Inflammatory macrophage (primary cell): ENCODE measurements at places on chromosomes 5 and 9.

GRCh38 chr5:104942735-104943134 is 1380.1 kb upstream of the NUDT12 start:
- no peak for DNase-seq

DNA sequence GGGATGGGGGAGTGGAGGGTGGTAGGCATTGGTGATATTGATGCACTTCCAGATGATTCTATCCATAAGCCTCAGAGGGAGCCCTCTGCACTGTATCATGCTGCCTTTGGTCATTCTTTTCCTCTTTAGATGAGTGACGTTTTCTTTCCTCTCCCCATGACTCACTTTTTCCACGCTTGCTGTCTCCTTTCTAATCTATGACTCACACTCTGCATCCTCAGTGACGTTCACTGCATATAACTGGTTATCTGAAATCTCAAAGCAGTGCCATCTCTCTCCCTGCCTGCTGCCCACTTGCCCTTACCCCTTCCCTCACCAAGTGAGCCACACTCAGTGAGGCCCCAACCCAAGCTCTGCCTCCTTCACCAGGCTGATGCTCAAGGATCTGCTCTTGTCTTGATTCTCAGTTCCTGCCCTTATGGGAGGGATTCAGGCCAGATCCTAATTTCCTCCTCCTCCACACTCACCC is 31.6 kb downstream of the PTGS1 start:
- DNase-seq: peak; percentile 67

- DNase-seq: no peak
Measured at GRCh38 chr5:42422656-42423280, 471 bp upstream of the GHR start.

DNA sequence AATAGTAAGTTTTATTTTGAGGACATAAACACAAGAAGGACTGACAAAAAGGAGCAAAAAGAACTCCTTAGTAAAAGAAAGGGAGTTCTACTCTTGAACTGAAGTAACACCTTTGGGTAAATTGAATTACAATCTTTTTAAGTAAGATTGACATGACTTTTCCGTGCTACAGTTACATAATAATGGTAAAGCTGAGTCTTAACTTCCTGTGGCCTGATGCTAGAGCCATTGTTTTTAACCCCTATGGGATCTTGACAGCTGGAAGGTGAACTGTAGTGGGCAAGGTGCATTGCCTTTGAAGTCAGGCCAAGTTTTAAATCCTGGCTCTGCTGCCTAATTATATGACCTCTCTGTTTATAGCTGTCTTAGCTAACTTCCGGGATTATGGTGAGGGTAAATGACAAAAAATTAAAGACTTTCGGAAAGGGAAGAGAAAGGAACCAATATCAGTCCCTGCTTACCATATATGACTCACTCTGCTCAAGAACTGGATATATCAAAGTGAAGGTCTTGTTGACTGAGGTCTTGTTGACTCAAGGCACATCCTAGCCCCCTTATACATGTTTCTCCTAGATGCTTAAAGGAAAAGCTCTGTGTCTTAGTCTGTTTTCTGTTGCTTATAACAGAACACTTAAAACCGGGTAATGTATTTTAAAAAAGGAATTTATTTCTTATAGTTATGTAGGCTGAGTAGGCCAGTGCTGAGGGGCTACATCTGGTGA is 6.8 kb downstream of the HSD17B4 start:
- no peak for DNase-seq

DNA sequence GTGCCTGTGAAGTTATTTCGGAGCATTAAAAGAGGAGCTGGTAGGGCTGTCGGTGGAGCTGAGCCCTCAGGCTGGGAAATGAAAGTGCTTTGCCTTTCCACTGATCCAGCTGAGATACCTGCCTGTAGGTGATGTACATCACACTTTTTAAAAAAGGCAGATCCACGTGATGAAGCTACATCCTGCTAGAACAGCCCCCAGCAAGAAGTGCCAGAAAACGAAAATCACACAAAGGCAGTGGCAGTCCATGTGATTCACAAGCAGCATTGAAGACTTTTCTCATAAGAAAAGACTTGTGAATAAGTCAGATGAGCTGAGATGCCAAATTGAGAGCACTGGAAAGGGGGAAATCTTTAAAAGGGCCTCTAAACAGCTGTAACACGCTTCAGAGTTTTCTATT is 765.1 kb downstream of the PTPRD start:
- DNase-seq: no peak

GRCh38 chr9:107750741-107751566 is 261.4 kb upstream of the KLF4 start:
- peak; percentile 90 for DNase-seq

- no peak for DNase-seq
Measured at GRCh38 chr9:123251324-123251723, 17.1 kb downstream of the STRBP start.

DNA sequence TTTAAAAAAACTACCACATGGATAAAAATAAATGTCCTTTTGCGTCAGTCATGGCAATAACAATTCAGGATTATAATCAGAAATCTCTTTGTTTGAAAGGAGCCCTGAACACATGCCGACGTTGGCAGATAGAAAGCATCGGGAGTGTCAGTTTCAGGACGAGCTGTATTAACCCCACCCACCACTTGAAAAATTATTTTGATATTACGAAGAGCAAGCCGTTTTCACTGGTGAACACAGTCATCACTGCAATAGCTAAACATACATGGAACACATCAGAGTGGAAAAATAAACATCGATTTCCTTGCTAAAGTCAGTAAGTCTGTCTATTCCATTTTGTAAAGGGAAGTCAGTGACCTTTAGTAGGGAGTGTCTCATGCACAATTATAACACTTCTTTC is 266.4 kb upstream of the FBXL7 start:
- DNase-seq: no peak

DNA sequence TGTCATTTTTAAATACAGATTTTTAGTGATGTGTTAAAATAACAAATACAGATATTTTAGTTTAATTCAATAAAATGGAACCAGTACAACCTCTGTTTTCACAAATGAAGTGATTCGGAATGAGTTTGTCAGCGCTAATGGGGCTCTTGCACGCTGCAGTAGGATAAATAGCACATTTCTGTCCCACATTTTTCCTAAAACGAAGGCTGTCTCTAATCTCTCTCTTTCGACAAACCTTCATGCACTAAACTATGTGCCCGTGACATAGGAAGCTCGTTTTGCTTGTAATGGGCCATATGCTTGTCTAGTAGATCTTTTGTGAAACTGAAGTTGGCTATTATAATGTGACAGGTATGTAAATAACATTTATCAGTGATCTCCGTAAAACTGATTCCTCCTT is 100.5 kb downstream of the INIP start:
- DNase-seq: no peak

- no peak for DNase-seq
Measured at GRCh38 chr9:133359399-133360175, 3.2 kb downstream of the SURF2 start.

- no peak for DNase-seq
Measured at GRCh38 chr5:124936626-124936933, 190.1 kb upstream of the ZNF608 start.

- peak; percentile 95 for DNase-seq
Measured at GRCh38 chr9:99433555-99433954, 211.5 kb downstream of the SEC61B start.

- DNase-seq: no peak
Measured at GRCh38 chr5:87074072-87074471, 193.6 kb upstream of the RASA1 start.

DNA sequence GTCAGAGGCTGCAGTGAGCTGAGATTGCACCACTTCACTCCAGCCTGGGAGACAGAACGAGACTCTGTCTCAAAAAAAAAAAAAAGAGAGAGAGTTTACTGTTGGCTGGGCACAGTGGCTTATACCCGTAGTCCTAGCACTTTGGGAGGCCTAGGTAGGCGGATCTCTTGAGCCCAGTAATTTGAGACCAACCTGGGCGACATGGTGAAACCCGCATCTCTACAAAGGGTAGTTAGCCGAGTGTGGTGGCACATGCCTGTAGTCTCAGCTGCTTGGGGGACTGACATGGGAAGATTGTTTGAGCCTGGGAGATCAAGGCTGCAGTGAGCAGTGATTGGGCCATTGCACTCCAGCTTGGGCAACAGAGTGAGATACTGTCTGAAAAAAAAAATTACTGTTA is 12.6 kb downstream of the HABP4 start:
- DNase-seq: no peak

GRCh38 chr5:96133341-96134079 is 171.9 kb upstream of the ELL2 start:
- peak; percentile 25 for DNase-seq

- DNase-seq: no peak
Measured at GRCh38 chr9:1238407-1238806, 188.2 kb downstream of the DMRT2 start.

- DNase-seq: no peak
Measured at GRCh38 chr5:11797132-11797531, 107.1 kb downstream of the CTNND2 start.

DNA sequence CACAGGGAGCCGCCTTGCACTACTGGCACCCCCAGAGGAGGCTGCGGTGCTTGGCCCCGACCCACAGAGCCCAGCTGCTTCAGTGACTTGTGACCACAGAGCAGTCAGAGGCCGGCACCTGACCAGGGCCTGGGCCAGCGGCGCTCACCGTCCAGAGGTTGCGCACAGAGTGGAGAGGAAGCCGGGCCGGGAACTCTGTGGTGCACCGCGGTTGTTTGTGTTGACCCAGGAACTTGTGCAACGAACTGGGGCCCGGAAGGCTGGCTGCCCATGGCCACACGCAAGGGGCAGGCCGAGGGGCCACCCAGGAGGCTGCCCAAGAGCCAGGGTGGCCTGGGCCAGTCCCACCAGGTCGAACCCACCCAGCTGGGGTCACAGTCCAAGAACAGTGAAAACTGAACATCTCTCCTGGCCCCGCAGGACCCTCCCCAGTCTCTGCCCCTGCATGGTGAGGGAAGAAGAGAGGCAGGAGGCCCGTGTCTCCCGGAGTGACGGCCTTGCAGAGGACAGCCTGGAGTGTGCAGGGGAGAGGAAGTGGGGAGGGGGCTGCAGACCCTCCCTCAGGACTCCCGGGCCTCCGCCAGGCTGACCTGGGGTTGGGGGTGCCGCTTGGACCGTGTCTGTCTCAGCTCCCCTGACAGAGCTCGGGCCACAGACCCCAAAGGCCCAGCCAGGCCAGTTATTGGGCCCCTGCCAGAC is 42.8 kb upstream of the EGFL7 start:
- peak; percentile 94 for DNase-seq

GRCh38 chr5:134784241-134784920 is 25.8 kb downstream of the DDX46 start:
- no peak for DNase-seq

GRCh38 chr5:11385251-11385900 is 518.9 kb downstream of the CTNND2 start:
- DNase-seq: no peak

- peak; percentile 27 for DNase-seq
Measured at GRCh38 chr5:135039271-135040033, 5.4 kb upstream of the PITX1 start.

DNA sequence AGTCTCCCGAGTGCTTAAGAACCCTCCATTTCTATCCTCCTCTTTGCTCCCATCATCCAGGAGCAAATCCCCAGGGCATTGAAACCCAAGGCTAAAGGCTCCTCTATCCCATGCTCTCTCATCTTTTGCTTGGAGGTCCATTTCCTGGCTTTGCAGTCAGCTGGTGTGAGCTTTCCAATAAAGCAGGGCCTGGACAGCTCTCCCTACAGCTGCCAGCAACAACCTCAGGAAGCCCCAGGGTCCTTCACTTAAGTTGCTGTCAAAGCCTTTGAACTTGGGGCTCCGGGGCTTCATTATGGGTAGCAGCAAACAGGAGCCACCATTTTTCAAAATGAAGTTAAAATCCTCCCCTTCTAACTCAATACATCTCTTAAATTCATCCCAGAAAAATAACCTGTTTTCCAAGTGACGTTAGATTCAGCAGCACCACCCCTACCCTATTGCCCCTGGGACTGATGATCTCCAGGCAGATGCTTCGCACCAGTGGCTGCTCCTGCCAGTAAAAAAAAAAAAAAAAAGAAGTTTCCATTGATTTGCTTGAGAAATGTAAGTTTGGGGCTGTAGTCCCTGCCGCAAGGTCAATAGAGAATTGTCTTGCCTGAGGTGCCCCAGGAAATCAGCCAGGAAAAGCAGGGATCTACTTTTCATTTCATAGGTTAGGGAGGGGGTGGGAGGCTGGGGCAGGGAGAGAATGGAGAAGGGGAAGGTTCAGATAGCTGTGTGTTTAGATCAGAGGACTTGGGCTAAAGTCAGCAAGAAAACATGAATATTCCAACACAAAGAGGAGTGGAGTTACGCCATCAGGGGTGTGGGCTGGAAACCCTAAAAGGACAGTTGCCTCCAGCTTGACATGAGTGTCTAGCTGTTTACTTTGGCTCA is 83.8 kb upstream of the IL6ST start:
- peak; percentile 27 for DNase-seq

DNA sequence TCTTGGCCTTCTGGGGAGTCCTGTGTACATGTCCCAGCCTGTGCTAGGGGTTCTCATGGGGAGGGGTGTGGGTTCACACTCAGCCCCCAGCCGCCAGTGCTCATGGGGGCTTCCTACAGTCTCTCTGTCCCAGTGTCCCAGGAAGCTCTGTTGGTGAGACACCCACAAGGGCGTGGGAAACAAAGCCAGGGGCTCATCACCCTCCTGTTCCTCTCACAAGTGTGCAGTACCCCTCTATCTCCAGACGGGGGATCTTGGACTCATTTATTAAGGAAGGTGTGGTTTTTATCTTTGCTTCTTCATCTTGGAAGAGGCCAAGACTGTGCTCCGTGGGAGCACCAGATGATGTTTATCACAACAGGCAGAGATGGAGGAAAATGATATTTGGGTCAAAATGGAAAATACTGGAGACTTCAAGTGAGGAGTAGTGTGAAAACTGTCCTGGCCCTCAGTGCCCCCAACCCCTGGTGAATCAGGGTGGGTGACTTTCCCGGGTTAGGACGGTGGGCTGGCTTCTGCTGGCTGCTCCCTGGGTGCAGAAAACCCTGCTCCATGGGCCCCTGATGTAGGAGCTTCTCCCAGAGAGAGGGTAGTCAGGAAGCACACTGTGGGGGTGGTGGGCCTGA is 15.2 kb downstream of the TMEM171 start:
- peak; percentile 27 for DNase-seq

GRCh38 chr9:131833906-131834305 is 94.0 kb upstream of the RAPGEF1 start:
- DNase-seq: no peak

DNA sequence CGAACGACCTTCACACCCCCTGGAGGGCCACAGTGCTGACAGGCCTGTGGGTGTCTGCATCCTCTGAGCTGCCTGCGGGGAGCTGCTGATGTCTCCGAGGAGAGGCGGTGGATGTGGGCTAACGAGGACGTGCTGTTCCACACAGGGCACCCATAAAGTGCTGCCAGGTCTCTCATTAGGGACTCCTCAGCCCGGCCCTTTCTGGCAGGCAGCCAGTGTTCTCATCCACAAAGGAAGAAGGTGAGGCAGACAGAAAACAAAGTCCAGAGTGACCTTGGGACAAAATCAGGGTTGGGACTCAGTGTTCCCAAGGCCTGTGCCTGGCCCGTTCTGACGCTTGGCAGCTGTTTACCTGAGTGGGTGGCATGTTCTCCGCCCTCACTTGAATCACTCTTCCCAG is 29.3 kb downstream of the CARTPT start:
- DNase-seq: no peak

DNA sequence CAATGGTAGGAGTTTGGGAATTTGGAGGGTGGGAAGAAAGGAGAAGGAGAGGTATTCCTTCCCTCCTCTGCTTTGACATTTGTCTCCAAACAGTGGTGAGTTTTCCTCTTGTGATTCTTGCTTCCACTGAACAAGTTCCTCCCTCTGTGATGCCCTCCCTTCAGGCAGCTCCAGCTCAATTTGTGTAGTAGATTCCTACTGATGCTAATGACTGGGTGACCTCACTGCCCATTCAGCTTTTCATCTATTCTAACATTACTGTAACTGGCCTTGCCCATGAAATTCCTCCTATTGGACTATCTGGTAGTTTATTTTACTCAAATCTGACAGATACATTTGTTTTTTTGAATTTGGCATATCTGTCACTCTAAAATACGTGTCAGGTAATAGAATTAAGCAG is 121.4 kb downstream of the NFIB start:
- DNase-seq: no peak
